A172 (cell line): ENCODE measurements at places on chromosomes 6 and 20. TPM values are rescaled to one million over a fixed set of nuclear protein-coding genes. Genes with fewer than 3 reads are reported as not detected.
A peak's percentile ranks its signal among the peaks of the same experiment; 100 is the strongest.

UBE2C gene
- total RNA-seq: 206 and 210 TPM in 2 replicates

PRR18 gene
- 0.14 and 0.24 TPM in 2 replicates for total RNA-seq

DNA sequence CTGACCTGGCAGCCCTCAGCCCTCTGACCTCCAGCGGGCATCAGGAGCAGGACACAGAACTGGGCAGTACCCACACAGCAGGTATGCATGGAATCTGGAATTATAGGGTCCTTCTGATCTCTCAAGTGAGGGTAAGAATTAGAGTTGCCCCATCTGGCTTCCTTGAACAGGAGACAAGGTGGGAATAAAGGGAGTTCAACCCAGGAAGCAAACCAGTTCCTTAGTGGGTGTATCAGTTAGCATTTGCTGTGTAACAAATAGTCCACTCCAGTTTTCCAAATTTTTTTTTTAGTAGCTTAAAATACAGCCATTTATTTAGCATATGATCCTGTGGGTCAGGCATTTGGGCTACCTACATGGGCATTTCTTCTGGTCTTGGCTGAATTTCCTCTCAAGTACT, 15.7 kb downstream of the MAVS start:
- no peak for DNase-seq

- DNase-seq: peak; percentile 40
Measured at GRCh38 chr20:10708351-10709185, 34.8 kb upstream of the JAG1 start.

DNA sequence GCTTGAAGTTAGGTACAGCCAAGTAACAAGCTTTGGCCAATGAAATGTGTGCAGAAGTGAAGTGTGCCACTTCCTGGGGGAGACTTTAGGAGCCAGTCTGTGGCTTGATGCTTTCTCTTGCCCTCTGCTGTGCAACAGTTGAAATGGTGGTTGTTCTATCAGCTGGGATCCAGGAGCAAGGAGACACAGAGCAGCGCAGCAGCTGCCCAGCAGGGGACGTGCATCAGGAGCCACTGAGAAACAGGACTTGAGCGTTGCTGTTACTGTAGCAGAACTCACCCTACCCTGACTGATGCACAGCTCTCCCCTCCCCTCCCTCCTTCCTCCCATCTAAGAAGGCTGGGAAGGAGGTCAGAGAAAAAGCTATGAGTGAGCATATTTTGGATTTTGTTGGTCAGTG, 18.9 kb upstream of the CCN5 start:
- DNase-seq: no peak

GRCh38 chr20:4081421-4081820, 66.1 kb upstream of the RNF24 start:
- no peak for DNase-seq

GRCh38 chr6:104414723-104415122, 445.0 kb downstream of the HACE1 start:
- no peak for DNase-seq

DNA sequence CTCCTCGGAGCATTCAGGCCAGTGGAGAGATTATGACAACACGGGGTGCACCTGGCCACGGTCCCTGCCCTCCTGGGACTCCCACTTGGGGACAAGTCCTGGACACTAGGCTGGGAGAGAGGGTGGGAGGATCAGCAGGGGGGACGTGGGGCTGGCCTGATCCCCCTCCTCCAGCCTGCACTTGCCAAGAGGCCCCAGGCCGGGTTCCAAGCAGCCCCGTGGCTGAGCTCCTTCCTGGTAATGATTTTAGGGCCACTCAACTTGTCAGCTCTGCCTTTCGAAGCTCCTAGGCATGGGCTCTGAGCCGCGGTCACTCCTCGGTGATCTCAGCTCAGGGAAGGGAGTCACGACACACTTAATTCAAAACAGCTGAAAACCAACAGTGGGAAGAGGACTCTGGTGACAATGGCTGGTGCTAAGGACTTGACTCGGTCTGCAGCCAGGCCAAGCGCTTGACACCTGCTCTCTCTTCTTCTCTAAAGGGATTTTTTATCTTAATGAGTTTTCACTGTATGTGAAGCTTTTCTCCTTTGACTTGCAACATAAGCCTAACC, 161.7 kb downstream of the BMP7 start:
- DNase-seq: no peak
